B cell (primary cell): ENCODE measurements at places on chromosomes 1 and 21. TPM values are rescaled to one million over a fixed set of nuclear protein-coding genes. Genes with fewer than 3 reads are reported as not detected.

DNA sequence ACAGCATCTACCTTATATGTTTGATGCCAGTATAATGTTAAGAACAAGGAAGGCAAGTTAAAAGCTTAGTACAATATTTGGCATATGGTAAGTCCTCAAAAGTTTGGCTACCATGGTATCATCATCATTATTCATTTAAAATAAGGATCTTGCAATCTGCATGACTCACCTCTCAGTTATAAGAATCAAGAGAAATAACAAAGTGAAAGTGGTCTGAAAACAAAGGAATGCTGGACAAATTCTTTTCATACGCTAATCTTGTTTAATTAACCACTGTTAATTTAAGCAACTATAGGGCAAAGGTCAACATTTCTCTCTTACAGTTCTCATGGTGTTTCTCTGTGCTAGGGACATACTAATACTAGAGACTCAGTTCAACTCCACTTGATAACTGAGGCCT lies 13.0 kb upstream of the CLDN19 start:
- no peak for DNase-seq

- DNase-seq = no peak
These were observed 198.7 kb downstream of the ZC3H11B start for GRCh38 chr1:219414250-219414649.

- no peak for DNase-seq
These were observed 6.3 kb downstream of the KCNQ4 start for GRCh38 chr1:40789661-40790430.

- no peak for DNase-seq
These were observed 162.7 kb upstream of the RUNX1 start for GRCh38 chr21:35211782-35212181.

DNA sequence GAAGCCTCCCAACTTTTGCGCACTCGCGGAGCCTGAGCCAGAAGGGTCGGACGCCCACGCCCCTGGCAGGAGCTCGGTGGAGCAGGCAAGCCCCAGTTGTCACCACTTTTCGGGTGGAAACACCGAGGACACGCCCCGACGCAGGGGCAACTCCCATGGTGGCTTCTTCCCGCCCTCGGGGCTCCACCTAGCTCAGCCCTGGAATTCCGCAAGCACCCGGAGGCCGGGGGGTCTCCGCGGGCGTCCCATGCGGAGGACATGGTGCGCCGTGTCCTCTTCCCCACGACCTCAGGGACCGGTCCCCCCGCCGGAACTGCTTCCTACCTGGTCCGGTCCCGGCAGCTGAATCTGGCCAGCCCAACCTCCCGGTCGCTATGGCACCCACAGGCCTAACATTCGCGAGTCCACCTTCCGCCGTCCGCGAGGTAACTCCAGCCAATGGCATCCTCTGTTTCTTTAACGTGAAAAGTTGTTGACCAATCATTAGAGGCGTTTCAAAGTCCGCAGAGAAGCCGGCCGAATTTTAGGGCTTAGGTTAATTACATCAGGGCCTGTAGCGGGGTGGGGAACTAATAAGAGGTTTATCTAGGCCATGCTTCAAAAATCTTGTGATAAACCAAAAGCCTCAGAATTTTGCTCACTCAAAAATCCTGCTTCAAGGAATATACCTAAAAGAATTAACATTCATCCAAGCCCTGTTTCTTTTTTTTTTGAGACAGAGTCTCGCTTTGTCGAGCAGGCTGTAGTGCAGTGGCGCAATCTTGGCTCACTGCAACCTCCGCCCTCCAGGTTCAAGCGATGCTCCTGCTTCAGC lies at the start of gene STPG1:
Gene STPG1, minus strand, starts transcription at position 433 of the 814 bp plus-strand sequence. CDS start 12,394 bp downstream, outside the sequence.
- peak; percentile 94 for DNase-seq

DNA sequence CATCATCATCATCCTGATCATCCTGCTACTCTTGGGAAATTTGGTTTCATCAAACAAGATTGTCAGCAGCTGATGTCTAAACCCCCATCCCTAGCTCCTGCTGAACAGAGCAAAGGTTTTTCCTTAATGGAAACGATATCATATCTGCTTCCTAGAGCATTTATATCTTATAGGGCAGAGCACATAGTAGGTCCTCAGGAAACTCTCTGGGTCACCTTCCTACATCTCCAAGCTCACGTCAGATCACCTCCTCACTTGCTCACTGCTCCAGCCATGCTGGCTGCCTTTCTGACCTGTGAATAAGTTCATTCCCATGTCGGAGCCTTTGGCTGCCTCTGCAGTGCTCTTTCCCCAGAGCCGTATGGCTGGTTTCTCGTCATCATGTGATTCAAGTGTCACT lies 10.4 kb downstream of the FBXO2 start:
- no peak for DNase-seq

DNA sequence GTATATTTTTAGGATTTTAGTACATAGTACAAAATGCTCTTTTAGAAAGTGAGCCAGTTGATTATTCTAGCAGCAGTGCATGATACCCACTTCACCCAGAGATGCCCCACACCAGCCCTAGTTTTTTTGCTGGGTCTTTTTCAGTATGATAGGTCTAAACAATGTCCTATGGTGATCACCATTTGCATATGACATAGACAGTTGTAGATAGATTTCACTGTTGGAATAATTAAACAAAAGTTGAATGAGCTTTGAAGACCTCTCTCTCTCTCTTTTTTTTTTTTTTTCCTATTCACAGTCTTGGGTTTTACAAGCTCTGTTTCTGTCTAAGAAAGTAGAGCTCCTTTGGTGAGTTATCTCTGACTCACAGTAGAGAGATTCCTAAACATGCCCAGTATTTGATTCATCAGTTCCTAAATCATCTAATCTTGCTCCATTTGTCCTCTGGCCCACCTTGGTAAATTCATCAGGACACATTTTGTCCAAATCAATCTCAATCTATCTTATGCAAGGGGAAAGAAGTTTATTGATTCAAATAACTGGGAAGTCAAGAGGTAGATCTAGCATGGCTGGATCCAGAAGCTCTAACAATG lies 44.7 kb upstream of the VAV3 start:
- no peak for DNase-seq

- no peak for DNase-seq
These were observed 469.0 kb upstream of the VAMP3 start for GRCh38 chr1:7302126-7302525.

- no peak for DNase-seq
These were observed 4.0 kb upstream of the PEX10 start for GRCh38 chr1:2416403-2416802.

- DNase-seq = no peak
These were observed 703 bp downstream of the ERI3 start for GRCh38 chr1:44354268-44354839.

GRCh38 chr21:32817208-32817607 lies 45.7 kb upstream of the PAXBP1 start:
- DNase-seq = no peak

- no peak for DNase-seq
These were observed 433.0 kb upstream of the RUNX1 start for GRCh38 chr21:35482096-35482495.

- DNase-seq = no peak
These were observed 167.3 kb downstream of the ZNF326 start for GRCh38 chr1:90162216-90162615.

DNA sequence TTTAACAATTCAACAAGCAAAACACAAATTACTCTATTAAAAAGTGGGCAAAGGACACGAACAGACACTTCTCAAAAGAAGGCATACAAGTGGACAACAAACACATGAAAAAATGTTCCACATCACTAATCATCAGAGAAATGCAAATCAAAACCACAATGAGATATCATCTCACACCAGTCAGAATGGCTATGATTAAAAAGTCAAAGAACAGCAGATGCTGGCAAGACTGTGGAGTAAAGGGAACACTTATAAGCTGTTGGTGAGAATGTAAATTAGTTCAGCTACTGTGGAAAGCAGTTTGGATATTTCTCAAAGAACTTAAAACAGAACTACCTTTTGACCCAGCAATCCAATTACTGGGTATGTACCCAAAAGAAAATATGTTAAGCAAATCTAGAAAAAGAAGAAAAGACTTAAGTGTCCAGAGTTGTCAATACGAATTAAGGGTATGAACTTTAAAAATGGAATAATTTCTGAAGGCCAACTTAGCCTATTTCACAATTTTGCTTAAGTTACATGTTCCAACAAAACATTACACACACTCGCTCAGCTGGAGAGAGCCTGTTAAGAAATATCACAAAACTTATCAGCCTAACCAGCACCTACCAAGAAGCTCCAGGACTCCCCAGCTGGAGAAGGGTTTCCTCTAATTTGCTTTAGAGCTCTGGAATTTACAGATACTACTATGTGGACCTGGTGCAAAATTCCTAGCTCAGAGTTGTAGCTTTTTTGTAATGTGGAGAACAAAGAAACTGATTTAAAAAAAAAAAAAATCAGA lies 232.1 kb downstream of the DUSP10 start:
- DNase-seq = no peak

GRCh38 chr1:147577033-147577773 lies 35.9 kb downstream of the BCL9 start:
- DNase-seq = no peak

GRCh38 chr1:228987286-228987685 lies 252.0 kb downstream of the RHOU start:
- no peak for DNase-seq

DNA sequence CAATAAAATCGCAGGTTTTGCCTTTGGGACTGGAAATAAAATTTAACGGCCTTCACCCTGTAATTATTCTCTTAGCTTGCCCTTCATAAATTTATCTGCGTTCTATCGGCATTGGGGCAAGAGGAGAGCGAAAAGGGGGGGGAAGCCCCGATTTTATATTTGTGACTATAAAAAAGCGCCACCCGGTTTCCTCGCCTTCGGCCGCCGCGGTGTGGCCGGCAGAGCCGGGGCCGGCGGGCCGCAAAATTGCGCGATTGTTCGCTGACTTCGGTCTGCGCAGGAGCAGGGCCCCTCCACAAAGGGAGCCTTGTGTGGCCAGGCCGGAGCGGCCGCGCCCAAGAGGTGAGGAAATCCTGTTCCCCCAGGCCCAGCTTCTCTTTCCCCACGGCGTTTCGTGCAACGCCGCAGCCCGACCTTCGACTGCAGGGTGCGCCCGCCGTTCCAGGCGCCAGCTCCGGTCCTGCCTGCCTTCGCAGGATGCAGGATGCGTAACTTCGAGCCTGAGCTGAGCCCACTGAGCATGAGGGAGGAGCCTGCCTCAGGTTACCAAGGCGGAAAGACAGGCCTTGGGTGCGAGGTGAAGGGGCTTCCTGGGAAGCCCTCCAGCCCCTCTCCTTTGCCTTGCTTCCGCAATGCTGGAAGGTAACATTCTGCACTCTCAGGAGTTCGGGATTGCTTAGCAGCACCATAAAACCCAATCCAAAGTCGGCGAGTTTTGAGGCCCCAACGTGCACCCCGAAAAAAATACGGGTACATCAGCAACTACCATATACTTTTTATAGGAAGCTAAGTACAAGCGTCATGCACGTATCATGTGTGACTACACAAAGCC lies 4.9 kb upstream of the TBX15 start:
- peak; percentile 23 for DNase-seq

DNA sequence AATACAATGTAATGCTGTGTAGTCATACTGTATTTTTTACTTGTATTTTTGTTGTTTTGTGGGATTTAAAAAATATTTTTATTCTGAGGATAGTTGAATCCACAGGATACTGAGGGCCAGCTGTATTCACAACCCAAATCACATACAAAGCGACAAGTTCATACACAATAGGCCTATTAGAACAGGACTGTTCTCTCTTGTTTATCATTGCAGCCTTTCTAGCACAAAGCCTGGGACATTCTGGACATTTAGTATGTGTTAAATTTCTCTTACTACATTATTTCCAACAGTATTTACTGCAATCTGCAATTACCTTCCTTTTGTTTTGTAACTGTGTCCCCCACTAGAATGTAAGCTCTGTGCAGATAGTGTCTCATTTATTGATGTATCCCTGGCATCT lies 65.4 kb downstream of the SLC35A3 start:
- no peak for DNase-seq

DNA sequence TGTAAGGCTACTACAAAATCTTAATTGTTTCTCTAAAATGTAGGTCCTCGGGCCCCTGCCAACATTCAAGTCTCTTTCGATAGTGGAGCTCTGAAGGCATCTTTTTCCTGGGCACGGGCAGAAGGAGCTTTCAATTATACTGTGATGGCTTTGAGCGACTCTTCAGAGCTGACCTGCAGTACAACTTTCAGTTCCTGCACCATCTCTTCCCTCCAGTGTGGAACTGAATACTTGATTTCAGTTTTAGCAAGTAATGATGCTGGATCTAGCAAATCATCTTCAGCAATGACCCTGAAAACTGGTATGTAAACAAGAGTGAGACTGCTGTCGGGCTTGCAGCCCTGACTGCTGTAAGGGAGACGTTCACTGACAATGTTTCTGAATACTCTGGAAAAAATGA lies 9.6 kb downstream of the FNDC7 start:
- DNase-seq = no peak

DNA sequence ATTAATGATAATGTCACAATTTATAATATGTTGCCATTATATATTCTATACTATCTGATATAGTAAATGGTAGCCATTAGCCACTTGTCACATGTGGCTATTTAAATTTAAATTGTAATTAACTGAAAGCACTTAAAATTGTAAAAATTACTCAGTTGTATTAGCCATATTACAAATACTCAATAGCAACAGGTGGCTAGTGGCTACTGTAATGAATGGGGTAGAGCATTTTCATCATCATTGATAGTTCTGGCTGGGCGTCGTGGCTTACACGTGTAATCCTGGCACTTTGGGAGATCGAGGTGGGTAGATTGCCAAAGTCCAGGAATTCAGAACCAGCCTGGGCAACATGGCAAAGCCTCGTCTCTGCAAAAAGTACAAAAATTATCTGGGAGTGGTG lies 16.5 kb downstream of the ZBTB37 start:
- DNase-seq = no peak

Gene LRP8
- 9.4 and 9.7 TPM in 2 replicates for total RNA-seq

Gene SMIM11
- 9.2 and 10.6 TPM in 2 replicates for total RNA-seq

Gene ZNF691
- 17.1 and 18.4 TPM in 2 replicates for total RNA-seq

Gene PHGDH
- 3.9 and 6.1 TPM in 2 replicates for total RNA-seq

Gene EXO1
- total RNA-seq = 1.2 and 1.6 TPM in 2 replicates

Gene FCRL2
- total RNA-seq = 78.3 and 81.0 TPM in 2 replicates

Gene TEDDM1
- not detected in 2 replicates for total RNA-seq

Gene OR2G6
- 1.7 and 1.8 TPM in 2 replicates for total RNA-seq

Gene HLX
- total RNA-seq = 7.7 and 9.1 TPM in 2 replicates

Gene KDM1A
- total RNA-seq = 45.9 and 47.4 TPM in 2 replicates
